ENCODE measurements at places on chromosomes 3 and 15. TPM values are rescaled to one million over a fixed set of nuclear protein-coding genes. Genes with fewer than 3 reads are reported as not detected.

OR5K2 gene
- not detected for total RNA-seq

CHRFAM7A gene
- 0.38 TPM for total RNA-seq

GP5 gene
- total RNA-seq, result 0.10 TPM

SLC24A5 gene
- total RNA-seq, result not detected

DNA sequence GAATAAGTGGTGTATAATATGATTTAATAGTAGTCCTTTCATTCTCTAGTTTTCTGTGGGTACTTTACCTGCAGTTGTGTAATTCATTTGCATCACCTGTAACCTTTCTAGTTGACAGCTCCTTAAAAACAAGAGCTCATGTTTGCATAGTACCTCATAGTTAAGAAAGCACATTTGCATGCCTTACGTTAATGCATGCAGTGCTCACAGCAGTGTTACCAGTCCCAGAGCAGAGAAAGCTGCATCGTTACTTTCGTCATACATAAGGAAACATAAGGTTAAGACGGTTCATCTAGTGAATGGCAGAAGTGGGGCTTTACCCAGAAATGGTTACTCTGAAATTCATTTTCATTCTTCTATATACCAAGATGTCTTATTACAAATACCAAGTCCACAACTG is 111.3 kb downstream of the AKAP13 start:
- no peak for DNase-seq

DNA sequence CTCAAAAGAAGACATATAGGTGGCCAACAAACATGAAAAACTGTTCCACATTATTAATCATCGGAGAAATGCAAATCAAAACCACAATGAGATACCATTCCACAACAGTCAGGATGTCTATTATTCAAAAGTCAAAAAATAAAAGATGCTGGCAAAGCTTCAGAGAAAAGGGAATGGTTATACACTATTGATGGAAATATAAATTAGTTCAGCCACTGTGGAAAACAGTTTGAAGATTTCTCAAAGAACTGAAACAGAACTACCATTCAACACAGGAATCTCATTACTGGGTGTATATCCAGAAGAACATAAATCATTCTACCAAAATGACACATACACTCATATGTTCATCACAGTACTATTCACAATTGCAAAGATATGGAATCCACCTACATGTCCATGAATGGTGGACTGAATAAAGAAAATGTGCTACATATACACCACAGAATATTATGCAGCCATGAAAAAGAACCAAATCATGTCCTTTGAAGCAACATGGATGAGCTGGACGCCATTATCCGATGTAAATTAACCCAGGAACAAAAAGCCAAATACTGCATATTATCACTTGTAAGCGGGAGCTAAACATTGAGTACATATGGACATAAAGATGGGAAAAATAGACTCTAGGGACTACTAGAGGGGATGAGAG is 32.7 kb upstream of the DGKG start:
- DNase-seq, result no peak

- DNase-seq, result no peak
Measured at GRCh38 chr3:43959498-43960447, 269.0 kb downstream of the ABHD5 start.

All from left lobe of liver (tissue), 2 donors.